ENCODE measurements at places on chromosomes 5 and 9. TPM values are rescaled to one million over a fixed set of nuclear protein-coding genes. Genes with fewer than 3 reads are reported as not detected.

The PCDHGB6 gene
- 2.5 TPM for total RNA-seq

The TIMD4 gene
- total RNA-seq: not detected

The FOXD4L4 gene
- under 0.01 TPM for total RNA-seq

The PCDHA12 gene
- total RNA-seq: 0.28 TPM

The PCDHGA2 gene
- 1.5 TPM for total RNA-seq

The NAIP gene
- 0.96 TPM for total RNA-seq

The FBXL7 gene
- total RNA-seq: 2.3 TPM

The CEL gene
- total RNA-seq: under 0.01 TPM

The PCDHB3 gene
- total RNA-seq: 0.19 TPM

The OR13C8 gene
- total RNA-seq: not detected

The SLC6A7 gene
- total RNA-seq: under 0.01 TPM

The KCNT1 gene
- total RNA-seq: not detected

The PCDHA13 gene
- under 0.01 TPM for total RNA-seq

The COL27A1 gene
- total RNA-seq: 9.9 TPM
